ENCODE measurements at places on chromosomes 12 and 14.
A peak's percentile ranks its signal among the peaks of the same experiment; 100 is the strongest.

GRCh38 chr14:77616133-77616453 lies 344 bp downstream of the SPTLC2 start:
- DNase-seq = no peak

- no peak for DNase-seq
Measured at GRCh38 chr14:60925286-60925685, 55.6 kb downstream of the TRMT5 start.

DNA sequence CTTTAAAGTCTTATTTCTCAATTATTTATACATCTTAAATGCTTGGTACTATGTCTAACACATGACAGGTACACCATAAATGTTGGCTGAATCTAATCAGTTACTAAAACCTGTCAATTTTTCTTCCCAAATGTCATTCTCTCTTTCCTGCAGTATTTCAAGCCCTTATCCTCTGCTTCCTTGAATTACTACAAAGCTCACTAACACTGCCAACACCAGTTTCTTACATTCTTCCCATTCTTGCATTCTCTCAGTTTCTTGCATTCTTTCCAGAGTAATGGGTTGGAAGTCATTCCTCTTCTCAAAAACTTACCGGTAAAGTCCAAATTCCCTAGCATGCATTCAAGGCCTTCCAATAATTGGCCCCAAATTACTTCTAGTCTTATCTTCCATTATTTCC lies 9.6 kb upstream of the SMARCC2 start:
- no peak for DNase-seq

- DNase-seq = no peak
Measured at GRCh38 chr12:111085096-111085495, 164.7 kb upstream of the MYL2 start.

- peak; percentile 33 for DNase-seq
Measured at GRCh38 chr12:25155022-25155576, 39.9 kb downstream of the DNAI7 start.

GRCh38 chr12:50055831-50056638 lies 1.4 kb upstream of the ASIC1 start:
- DNase-seq = peak; percentile 37

GRCh38 chr12:11694528-11694927 lies 45.1 kb downstream of the ETV6 start:
- no peak for DNase-seq

GRCh38 chr12:121515615-121516014 lies 65.2 kb downstream of the KDM2B start:
- no peak for DNase-seq

DNA sequence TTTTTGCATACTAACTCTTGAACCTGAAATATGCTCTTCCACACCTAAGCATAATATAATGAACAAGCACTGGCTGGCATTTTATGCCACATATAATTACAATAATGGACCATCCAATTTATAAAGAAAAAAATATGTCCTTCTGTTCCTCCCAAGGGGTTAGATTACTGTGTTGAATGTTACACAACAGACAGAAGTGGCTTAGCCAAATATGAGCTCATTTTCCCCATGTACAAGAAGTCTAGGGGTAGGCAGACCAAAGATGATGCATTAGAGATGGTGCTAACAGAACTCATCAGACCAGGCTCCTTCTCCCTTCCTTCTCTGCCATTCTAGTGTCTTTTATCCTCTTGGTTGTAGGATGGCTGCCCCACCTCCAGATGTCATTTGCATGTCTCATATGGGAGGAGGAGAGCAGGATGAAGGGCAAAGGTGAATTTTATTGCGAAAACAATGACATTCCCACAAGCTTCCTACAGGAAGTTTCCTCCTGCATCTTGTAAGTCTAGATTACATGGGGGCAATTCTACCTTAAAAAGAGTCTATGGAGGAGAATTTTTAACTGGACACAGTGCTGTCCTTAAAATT lies 43.9 kb upstream of the SLC2A13 start:
- DNase-seq = no peak

- DNase-seq = no peak
Measured at GRCh38 chr14:20295067-20295466, 10.7 kb downstream of the TTC5 start.

DNA sequence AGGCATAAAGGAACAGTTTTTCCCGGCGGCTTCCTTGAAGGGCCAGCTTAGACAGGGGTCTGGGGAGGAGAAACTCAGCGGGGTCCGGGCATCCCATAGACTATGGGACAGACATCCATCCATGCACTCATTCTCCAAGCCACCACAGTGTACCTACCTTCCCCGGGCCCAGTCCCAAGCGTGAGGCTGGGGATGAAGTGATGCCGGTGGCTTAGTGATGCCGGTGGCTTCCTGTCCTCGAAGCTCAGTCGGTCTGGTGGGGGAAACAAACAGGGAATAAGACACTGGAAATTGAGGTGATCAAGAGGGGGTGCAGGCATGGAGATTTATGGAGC lies 421 bp downstream of the RTL1 start:
- DNase-seq = no peak

DNA sequence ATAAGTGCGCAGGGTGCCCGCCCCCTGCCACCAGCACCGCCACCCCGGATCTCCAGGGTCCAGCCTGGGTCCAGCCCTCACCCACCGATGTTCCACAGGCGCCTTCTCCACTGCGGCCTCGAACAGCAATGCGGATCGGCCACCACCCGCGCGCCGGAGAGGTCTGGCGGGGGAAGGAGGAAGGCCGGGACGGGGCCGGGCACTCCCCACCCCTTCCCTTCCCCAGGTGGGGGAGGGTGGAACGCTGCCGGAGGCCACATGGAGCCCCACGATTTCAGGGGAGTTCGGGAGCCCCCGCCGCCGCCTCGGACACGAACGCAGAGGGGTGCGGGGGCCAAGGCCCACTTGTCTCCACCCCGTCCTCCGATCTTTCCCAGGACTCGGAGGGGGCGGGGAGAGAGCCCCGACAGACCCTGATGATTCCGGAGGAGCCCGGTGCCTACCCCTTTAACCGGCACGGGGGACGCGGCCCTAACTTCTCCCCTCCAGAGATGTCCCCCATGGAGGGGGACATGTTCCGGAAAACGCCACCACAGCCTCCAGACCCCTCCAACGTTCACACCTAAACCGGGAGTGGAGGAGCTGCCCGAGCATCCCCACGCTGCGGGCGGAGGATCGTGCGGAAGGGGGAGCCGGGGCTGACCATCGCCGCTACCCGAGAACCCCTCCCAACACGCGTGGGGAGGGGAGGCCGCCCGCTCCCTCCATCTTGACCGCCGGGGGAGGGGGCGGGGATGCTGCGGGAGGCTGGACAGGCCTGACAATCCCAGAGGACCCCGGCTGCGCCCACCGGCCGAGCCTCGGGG lies 1.1 kb downstream of the ATXN2 start:
- no peak for DNase-seq

DNA sequence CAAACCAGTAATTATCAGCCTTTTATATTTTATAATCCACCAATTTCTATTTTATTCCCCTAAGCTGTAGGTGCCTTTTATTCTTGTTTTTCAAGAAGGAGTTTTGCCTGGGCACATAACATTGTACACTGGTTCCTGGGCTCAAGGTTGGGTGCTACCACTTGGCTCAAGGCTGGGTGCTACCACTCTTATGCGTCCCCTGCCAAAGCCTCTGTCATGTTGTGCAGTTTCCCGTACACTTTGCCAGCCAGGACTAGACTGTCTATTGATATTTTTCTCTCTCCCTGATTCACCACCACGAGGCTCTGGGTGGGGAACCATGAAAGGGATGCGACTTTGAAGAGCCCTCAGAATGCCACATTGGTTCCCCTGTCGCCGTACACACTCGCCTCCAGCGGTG lies 52.5 kb upstream of the VASH1 start:
- DNase-seq = no peak

GRCh38 chr14:104676694-104677511 lies 12.5 kb upstream of the INF2 start:
- DNase-seq = peak; percentile 72

DNA sequence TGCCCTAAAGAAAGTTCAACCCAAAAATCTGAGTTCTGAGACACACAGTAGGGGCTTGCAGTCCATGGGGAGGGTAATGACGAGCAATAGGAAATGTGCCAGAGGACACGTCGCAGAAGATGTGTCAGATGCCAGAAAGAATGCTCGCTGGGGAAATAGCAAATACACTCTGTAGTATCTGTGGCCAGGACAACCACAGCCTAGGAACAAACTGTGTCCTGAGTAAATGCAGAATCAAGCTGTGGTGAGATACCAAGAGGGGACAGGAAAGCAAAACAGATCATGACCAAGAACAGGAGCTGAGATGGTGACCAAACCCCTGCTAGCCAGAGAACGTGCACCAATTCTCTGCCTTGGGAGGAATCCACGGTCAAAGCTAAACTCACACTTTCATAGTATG lies 9.1 kb downstream of the CRACR2A start:
- no peak for DNase-seq

DNA sequence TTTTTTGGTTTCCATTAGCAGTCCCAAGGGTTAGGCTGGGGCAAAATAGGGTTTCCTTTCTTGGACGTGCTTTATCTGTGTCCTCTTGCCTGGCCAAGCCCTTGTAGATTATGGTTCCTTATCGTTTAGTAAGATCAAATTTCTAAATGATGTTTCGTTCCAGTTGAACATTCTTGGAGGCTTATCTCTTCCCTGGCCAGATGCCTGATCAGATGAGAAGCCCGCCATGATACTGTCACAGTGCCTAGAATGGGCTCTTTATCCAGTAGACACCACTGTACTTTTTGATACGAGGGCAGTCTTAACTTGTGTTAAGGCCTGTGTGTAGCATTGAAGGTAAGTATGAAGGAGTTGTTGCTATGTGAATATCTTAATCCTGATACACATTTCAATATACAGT lies 76.1 kb upstream of the TMEM263 start:
- DNase-seq = no peak

DNA sequence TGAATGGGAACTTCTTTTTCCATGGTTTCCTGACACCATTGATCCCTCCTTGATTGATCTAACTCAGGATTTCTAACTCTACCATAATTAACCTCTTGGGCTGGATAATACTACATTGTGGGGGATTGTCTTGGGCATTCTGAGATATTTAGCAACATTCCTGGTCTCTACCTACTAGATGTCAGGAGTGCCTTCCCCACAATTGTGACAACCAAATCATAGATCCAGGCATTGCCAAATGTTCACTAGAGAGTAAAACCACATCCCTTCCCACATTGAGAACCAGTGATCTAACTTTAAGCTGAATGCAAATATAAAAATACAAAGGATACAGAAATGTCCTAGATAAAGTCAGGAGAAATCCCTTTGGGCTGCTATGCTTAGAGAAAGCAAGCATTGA lies 36.9 kb upstream of the CCDC198 start:
- no peak for DNase-seq

- DNase-seq = no peak
Measured at GRCh38 chr12:106715582-106715981, 58.9 kb upstream of the RIC8B start.

GRCh38 chr12:87667378-87667777 lies 361.8 kb downstream of the C12orf50 start:
- DNase-seq = peak; percentile 56

DNA sequence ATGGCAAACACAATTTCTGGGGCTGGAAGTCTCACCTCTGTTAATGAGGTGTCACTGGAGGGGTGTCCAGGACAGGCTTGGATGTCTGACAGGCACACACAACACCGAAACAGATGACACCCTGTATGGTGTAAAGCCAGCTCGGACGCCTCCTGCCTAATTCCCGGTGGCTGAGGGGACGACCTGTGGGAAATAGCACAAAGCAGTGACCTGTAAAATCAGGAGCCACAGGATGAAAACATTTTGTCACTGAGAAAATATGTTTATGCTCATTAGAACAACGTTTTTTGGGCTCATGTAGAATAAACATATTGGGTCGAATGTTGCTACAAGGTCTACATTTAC lies 285.0 kb upstream of the RTL1 start:
- no peak for DNase-seq
